ENCODE measurements at places on chromosomes 12 and 14. TPM values are rescaled to one million over a fixed set of nuclear protein-coding genes. Genes with fewer than 3 reads are reported as not detected.

Gene PLEKHD1
- polyA plus RNA-seq = 0.06 TPM

Gene PTPN21
- polyA plus RNA-seq = not detected

Gene SAMD15
- polyA plus RNA-seq = 0.08 TPM

Gene GPR68
- polyA plus RNA-seq = 22.7 TPM

Gene MSRB3
- polyA plus RNA-seq = not detected

Gene C12orf50
- not detected for polyA plus RNA-seq

Gene CMA1
- polyA plus RNA-seq = not detected

DNA sequence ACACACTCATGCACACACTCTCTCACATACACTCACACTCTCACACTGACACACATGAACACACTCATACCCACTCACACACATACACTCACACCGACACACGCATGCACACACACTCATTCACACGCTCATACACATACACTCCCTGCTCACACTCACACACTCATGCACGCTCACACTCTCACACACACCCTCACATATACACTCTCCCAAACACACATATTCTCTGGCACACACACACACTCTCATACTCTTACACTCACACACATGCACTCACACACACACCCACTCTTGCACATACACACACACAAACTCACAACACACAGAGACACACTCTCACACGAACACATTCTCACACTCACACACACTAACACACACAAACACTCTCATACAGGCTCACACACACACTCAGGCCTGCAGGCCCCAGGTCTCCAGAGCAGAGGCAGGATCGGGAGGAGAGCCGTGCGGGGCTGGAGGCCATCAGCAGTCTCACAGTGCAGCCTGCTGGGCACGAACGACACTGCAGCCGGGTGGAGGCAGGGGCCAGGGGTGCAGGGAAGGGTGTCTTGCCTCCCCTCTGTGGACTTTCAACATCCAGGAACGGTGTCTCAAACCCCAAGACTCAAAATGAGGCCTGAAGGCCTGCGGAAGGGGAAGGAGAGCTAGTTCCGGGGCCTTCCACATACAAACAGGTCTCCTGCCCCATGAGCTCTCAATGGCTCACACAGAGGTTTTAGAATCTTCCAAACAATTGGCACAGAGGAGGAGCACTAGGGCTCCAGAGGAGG, 148.7 kb downstream of the ANO2 start:
- no peak for DNase-seq

- no peak for DNase-seq
These were observed 75.8 kb downstream of the MOK start for GRCh38 chr14:102229071-102229738.

GRCh38 chr14:103558071-103558882, 4.2 kb downstream of the BAG5 start:
- no peak for DNase-seq

DNA sequence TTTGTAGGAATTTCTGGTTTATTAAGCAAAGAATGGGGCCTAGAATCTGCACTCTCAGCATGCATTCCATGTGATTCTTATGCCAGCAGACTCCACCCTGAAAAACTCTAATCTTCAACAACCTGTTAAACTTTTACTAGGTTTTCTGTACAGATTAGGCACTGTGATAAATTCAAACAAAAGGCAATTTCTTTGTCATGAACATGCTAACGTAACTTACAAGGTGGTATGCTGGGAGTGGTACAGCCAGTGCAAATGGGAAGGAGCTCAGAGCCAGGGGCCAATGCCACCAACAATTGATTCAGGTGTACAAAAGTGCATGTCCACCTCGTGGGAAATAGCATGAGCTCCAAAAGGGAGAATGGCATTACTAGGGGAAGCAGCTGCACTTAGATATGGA, 83.0 kb downstream of the PPFIBP1 start:
- no peak for DNase-seq

- DNase-seq = no peak
These were observed 76.9 kb downstream of the VWF start for GRCh38 chr12:6047249-6048237.

- no peak for DNase-seq
These were observed 134.4 kb upstream of the GRIP1 start for GRCh38 chr12:66813137-66813892.

DNA sequence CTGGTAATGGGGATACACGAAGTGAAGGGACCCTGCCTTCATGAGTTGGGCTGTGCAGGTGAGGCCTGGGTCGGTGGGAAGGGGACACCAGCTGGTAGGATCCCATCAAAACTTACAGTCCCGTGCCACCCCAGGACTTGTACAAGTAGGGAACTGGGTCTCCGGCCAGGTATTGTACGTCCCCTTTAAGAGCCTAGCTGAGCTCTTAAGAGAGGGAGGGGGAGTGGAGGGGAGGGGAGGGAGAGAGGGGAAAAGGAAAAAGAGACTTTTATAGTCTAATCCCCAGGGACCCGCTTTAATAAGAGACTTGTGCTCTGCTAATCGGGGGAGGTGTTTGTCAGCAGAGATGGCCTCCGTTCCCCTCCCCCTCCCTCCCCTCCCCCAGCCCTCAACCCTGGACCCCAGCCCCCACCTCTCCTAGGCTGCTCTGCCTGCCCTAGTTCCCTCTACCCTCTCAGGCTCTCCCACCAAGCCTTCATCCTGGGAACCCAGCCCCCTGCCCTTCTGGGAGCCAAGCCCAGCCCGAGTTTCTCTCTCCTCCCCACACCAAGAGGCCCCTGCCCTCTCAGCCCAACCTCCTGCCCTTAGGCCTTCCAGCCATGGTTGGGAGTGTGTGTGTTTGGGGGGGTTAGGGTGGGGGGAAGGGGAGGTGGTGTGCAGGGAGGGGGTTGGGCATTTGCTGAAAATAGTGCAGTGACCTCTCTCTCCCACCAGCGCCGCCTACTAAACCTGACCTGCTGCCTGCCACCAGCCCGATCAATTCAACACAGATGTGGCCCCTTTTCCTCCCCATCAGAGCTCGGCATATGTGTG, 2.6 kb downstream of the GDF11 start:
- DNase-seq = no peak

- DNase-seq = no peak
These were observed 266.7 kb downstream of the ALG10 start for GRCh38 chr12:34288963-34289345.

DNA sequence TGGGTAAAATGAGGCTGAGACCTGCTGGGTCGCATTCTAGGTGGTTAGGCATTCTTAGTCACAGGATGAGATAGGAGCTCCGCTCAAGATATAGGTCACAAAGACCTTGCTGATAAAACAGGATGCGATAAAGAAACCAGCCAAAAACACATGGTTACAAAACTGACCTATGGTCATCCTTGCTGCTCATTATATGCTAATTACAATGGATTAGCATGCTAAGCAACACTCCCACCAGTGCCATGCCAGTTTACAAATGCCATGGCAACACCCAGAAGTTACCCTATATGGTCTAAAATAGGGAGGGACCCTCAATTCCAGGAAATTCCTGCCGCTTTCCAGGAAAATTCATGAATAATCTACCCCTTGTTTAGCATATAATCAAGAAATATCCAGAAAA, 132.4 kb downstream of the BRMS1L start:
- DNase-seq = no peak

Data from CD8-positive, alpha-beta memory T cell (primary cell).